ENCODE measurements at places on chromosomes 16 and 17.

GRCh38 chr16:78749745-78750268 lies 650.4 kb downstream of the WWOX start:
- no peak for DNase-seq

GRCh38 chr16:21646721-21647561 lies 5.5 kb downstream of the IGSF6 start:
- peak; percentile 63 for DNase-seq

DNA sequence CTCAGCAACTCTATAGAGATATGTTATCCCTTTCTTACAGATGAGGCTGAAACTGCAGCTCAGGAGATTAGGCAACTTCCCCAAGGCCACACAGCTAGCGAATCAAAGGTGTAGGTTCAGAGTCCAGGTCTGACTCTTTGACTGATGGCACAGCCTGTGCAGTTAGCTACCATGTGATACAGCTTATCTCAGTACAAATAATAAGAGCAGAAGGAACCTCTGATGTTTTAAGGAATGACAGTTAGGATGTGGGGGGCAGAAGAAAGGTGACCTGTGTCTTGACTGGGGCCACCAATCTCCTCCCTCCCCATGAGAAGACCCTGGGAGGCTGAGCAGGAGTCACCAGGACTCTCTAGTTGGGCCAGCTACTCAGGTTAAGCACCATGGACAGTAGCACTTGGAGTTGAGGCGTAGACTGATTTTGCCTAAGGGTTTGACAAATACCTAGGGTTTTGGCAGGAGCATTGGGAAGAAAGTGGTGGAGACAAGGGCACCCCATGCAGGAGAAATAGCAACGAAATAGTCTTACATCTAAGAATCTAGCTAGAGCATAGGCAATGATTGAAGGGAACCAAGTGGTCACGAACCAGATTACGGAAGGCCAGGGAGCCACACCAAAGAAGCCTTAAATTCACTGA lies 22.8 kb upstream of the ACSM2B start:
- no peak for DNase-seq

GRCh38 chr17:76419576-76420260 lies 33.2 kb downstream of the UBE2O start:
- no peak for DNase-seq

- no peak for DNase-seq
These were observed 55.4 kb downstream of the CREBBP start for GRCh38 chr16:3825103-3825502.

DNA sequence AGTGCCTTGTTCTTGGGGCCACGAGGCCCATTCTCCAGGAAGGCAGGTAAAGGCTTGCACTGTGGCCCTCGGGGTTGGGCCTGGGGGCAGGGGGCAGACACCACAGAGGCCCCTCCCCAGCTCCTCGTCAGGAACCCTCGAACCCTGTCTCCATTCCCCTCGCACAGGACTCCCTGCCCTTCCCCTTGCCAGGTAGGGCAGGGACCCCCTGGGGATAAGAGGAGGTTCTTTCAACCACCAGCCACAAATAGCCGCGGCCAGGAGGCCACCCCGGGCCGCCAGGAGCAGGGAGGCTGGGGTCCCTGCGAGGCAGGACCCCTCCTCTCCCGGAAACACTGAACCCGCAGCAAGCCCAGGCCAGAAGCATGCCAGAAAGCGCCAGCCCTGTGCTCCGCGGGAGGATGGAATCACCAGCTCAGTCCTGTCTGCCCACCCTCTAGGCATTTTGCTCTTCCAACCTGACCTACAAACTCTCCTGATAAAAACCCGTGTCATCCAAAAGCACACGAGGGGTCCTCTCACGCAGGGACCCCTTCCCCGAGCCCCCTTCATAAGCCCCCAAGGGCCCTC lies 45.6 kb downstream of the SLC47A1 start:
- no peak for DNase-seq
